ENCODE measurements at places on chromosomes 16 and 17.

DNA sequence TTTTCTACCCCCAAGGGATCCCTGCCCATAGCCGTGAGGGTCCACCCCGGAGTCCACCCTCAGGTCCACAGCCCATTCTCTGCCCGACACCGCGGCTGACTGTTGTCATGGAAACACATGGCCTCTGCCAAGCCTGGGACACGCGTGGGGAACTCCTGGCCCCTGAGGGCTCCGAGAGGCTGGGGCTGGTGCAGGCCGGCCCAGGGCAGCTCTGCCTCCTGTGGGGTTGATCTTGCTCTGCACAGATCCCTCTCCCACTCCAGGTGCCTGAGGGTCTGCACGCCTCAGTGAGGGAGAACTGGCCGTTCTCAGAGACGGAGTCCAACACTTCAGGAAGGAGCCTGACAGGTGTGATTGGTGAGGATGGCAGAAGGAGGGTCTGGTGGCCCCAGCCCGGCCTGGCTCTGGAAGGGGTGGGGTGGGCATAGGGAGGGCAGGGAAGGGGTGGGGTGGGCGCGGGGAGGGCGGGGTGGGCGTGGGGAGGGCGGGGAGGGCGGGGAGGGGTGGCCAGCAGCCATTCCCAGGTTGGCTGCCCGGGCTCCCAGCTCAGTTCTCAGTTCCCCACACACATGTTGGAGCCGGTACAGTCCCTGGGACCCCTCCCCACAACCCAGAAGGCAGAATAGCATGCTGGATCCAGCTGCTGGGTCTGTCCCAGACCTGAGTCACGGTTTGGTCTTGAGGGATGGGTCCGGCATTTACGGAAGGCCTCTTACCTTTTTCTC, 6.4 kb downstream of the MRPL28 start:
- DNase-seq = no peak

GRCh38 chr16:20791923-20792612, 14.2 kb downstream of the ERI2 start:
- no peak for DNase-seq

GRCh38 chr16:90077757-90078578, 837 bp upstream of the PRDM7 start:
- DNase-seq = no peak

- DNase-seq = no peak
Measured at GRCh38 chr16:27066668-27067537, at the start of gene C16orf82. Gene C16orf82, plus strand, starts transcription at chr16:27066927.

GRCh38 chr17:79843816-79844800, 4.9 kb upstream of the CBX4 start:
- peak; percentile 86 for DNase-seq

GRCh38 chr17:57553526-57553925, 191.6 kb downstream of the CCDC182 start:
- DNase-seq = no peak

GRCh38 chr17:60631119-60631518, 31.1 kb downstream of the PPM1D start:
- DNase-seq = no peak

DNA sequence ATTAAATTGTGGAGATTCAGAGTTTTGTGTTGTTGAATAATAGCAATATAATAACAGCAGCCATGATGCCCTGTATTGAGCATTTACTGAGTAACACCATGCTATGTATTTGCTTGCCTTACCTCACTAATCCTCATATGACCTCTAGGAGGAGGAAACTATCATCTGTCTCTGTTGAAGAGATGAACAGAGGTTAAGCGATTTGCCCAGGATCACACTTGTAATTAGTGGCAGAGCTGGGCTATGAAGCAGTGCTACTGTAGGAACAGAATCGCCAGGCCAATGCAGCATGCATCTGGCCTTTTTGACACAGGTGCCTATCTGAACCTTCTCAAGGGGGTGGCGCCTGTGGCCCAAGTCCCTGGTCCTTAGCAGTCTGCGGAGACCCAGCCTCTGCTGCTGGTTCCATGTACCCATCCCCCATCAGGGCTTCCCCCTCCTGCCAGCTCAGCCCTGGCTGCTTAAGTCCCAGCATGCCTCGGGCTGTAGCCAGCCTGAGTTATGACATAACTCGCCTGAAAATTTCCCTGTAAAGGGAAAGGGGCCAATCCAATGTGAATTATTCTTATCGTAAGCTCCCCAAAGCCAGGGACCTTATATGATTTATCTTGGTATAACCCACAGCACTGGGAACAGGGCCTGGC, 50.4 kb upstream of the HS3ST2 start:
- DNase-seq = no peak

- no peak for DNase-seq
Measured at GRCh38 chr17:51029568-51030463, 90.9 kb downstream of the SPAG9 start.

GRCh38 chr17:9868552-9868951, 36.5 kb downstream of the RCVRN start:
- DNase-seq = no peak

DNA sequence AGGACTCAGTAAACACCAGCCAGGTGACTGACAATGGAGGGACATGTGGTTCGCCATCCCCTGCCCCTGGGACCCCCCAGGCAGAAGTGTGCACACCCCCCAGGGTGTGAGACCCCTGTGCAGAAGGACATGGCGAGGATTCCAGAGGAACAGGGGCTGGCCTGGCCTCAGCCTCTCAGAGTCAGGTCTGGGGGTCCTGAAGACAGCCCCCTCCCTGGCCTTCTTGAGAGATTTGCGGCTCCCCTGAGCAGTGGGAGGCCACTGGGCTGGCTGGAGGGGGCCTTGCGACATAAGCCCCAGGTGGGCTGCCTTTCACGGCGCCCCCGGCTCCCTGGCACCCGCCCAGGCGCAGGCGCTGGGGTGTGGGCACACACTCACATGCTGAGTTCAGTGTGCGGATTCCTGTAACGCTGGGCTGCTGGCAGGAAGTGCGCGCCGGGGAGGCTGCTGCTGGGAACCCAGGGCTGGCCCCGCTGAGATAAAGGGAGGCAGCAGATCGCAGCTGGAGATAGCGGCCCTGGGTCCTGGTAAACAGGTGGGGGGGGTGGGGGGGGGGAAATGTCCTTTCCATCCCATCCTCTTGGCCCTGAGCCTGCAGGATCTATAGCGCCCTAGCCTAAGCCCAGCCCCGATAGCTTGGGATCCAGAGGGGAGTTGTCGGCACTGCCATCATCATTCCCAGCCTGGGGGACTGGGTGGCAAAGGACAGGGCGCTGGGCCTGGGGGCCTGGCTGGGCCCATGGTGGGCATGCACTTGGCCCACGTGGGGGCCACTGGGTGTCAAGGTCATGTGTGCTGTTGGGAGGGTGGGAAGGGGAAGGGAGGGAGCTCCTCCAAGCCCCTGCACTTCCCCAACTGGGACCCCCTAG, 27.1 kb downstream of the TMEM235 start:
- DNase-seq = peak; percentile 53

DNA sequence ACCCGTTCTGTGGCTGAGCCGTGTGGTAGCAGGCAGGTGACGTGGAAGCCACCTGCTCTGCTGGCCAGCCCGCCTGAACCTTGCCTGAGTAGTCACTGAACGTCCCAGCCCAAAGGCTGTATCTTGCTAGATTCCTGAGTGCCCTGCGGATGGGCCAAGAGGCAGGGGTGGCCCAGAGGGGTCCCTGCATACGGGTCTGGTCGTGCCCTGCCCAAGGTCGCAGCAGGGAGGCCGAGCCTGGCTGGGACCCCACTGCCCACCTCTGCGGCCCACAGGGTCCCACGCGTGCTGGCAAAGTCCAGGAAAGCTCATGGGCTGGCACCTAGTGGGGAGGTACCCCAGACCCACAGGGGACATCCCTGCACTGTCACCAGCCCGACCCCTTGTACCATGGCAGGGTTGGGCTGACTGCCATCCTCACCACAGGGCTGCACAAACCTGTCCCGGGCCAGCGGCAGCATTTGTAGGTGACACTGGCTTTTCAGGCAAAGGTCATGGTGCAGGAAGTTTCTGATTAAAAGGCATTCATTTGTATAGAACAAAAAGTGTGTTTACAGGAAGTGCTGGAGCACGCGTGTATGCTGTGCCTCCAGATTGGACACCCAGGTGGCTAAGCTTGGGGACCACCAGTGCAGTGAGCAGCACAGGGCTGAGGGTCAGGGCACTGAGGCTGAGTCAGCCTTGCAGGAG, 45.1 kb upstream of the ZC3H18 start:
- DNase-seq = no peak

Measured in left hindlimb (tissue), 1 donor.